ENCODE measurements at places on chromosomes 3 and 15. TPM values are rescaled to one million over a fixed set of nuclear protein-coding genes. Genes with fewer than 3 reads are reported as not detected.

SERINC4 gene
- not detected for total RNA-seq

CFAP100 gene
- total RNA-seq = not detected

PLCH1 gene
- 0.50 TPM for total RNA-seq

DTWD1 gene
- total RNA-seq = 21.8 TPM

C3orf20 gene
- not detected for total RNA-seq

PRRT3 gene
- 0.35 TPM for total RNA-seq

EFCC1 gene
- total RNA-seq = 3.0 TPM

CTXN2 gene
- total RNA-seq = not detected

CCR4 gene
- total RNA-seq = not detected

- no peak for DNase-seq
Measured at GRCh38 chr15:27232876-27233275, 261.9 kb downstream of the GABRG3 start.

DNA sequence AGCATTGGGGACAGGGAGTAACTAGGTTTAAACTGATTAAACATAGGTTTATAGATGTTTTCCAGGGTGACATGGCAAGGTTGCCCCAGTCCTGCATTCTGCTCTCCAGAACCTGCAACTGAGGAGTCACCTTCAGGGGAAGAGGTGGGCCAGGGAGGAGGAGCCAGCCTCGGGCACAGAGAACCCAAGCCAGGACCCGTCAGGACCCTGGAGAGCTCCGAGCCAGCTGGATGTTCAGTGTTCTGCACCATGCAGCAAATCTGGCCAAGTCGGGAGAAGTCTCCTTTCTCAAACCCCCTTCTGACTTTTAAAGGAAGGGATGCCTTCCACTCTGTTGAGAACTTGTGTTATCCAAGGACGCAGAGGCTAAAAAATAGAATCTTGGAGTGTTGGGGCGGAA is 62.1 kb upstream of the SLC6A11 start:
- peak; percentile 75 for DNase-seq

DNA sequence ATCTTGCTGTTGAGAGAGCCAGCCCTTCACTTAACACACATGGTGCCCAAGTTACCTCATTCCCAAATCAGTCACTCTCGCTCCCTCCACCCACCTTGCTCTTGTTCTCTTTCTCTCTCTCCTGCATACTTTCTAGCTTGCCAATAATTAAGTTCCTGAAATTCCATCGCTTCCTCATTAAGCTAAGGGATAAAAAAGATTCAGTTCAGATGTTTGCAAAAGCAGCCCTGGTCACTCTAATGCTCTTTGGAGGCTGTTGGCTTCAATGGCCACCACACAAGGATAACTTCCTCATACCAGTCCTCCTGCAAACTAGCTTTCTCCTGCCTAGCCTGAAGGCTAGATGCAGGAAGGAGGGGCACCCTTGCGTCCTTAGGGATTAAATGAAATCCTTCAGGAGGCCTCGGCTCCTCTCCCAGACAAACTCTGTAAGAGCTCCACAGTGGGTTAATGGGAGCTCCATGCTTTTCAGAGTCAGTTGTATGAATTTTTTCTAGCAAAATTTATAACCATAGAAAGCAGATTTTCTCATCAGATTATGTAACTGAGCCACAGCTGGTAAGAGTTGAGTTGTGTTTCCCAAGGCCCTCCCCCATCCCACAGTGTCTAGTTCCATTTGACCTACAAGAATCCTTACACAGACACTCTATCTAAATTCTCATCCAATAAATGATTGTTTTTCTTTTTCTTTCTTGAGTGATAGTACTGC is 176.6 kb upstream of the TRIM42 start:
- DNase-seq = no peak

DNA sequence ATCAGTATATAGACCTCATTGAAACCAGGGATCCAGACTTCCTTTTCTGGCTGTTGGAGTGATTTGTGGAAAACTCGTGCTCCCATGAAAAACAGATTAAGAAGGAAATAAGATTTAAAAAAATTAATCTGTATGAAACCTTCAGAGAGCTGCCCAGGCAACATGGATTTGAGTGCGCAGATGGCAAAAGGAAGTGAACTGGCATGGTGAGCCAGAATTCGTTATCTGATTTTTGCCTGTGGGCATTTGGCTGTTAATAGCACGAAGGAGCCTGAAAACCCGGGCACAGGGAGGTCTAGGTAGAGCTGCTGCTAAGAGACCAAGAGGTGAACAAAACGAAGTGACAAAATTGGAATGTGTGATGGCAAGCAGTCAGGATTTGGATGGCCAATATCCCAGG is 19.1 kb upstream of the SPINK8 start:
- no peak for DNase-seq

GRCh38 chr15:29593111-29593510 is 229.2 kb downstream of the TJP1 start:
- no peak for DNase-seq

- no peak for DNase-seq
Measured at GRCh38 chr15:88619796-88620195, 1.3 kb upstream of the AEN start.

- no peak for DNase-seq
Measured at GRCh38 chr15:31077941-31078340, 23.6 kb downstream of the TRPM1 start.

DNA sequence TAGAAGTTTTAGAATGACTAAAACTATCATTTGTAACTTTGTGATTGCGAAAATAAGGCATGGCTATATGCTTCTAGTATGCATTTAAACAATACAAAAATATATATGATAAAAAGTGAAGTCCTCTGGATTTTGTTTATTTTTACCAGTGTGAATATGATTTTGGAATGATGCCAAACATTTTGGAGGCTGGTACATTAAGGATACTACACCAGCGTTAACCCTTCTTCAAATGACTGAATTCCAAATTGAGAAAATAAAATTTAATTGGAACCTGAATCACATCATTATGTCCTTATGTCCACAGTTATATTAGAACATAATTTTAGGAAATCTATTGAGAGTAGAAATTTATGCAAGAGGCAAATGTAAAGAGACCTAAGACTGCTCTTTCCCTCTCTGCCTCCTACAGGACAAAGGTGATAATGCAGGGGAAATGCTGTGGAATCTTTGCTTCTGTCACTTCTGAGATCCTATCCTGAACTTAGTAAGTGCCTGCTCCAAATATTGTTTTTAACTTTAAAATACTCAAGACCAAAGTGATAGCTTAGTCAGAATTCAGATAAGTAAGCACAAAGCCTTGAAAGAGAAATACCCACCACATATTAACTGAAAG is 121.1 kb upstream of the NANOGP8 start:
- no peak for DNase-seq

GRCh38 chr3:24363242-24363641 is 131.4 kb downstream of the THRB start:
- DNase-seq = no peak

DNA sequence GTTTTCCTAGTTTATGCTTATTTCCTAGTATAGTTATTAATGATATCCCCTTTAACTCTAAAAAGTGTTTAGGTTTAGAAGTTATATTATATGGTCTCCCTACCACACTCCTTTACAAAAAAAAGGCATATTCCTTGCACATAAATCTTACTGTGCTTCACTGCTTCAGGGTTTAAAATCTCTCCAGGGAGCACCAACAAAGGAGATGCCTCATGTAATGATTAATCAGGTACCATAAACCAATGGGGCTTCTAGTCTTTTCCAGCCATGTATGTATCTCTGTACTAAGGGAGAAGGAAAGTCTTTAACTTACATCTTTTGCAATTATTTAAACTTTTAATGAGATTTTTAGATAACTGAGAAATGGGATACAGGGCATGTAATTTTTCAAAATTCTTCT is 91.5 kb upstream of the RBMS3 start:
- no peak for DNase-seq

DNA sequence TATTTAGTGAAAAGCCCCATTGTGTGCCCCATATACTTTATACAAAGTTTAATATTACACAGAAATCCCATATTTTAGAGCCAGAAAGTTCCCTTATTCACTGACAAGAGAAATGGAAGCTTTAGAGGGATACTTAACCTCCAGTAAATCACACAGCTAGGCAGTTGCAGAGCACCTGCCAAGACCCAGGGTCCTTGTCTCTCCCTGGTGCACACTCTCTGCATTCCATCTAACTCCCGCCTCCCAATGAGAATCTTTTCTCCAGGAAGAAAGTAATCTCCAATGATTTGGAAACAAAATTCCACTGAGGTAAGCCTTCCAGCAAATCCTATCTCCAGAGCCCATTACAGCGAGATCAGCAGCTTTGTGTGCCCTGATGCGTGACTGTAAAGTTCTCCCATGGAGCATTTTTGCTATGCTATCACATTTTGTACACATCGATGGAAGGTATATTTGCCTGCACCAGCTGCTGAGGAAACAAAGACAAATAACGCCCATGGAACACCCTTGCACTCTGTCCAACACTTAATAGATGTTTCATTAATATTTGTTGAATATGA is 41.4 kb downstream of the ULK4 start:
- DNase-seq = no peak

- DNase-seq = no peak
Measured at GRCh38 chr3:149468504-149469212, 5.8 kb upstream of the TM4SF4 start.

DNA sequence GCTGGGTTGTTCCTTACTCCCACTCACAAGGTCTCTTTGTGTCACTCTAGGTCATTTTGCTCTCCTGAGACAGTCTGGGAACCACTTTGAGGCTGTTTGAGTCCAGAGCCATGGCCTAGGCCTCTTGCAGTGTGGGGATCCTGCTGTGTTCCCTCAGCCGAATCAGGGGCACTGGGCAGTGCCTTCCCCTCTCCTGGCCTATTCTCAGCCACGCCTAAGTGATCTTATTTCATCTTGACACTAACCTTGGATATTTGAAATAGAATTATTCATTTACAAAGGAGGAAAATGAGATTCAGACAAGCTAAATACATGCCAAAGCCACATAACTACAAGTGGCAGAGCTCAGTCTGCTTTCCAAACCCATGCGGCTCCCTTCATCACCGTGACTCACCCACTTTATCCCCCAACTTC is 557.2 kb upstream of the TBL1XR1 start:
- DNase-seq = no peak

DNA sequence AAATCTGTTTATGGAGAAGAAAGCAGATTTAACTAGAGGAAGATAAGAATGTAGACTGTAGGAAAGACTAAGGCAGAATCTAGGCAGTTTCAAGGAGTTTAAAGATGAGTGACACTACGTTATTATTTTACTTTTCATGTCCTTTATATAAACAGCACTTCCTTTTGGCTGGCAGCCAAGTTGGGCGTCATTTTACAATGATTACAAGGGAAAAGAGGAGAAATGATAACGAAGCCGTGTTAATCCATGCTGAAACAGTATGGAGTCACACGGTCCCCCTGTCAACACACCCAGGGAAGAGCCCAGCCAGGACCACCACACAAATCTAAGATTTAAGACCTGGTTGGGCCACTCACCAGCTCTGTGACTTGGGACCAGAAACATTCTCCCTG is 83.7 kb upstream of the NEO1 start:
- peak; percentile 35 for DNase-seq

DNA sequence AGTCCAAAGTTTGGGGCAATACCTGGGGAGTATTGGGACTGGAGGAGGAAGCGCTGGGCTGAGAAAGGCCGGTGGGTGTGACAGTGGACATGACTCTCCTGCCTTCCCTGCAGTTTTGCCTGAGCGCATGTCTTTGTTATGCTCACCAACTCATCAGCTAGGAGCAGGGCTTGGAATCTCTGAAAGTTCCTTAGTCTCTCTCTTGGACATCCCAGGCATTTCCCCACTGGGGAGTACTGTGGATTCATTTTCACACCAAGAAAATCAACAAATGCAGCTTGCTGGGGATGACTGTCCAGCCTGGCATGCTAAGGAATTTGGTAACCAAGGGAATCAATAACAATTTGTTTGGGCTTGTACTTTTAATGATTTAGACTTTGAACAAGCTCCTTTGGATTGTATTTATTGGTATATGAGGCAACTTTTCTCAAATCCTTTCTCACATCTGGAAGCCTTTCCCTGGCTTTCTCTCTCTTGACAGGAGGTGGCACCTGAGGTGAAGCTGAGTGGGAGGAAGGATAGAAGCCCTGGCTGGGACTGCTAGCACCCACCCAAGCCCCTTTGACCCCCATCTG is 48.5 kb upstream of the CHST2 start:
- no peak for DNase-seq

DNA sequence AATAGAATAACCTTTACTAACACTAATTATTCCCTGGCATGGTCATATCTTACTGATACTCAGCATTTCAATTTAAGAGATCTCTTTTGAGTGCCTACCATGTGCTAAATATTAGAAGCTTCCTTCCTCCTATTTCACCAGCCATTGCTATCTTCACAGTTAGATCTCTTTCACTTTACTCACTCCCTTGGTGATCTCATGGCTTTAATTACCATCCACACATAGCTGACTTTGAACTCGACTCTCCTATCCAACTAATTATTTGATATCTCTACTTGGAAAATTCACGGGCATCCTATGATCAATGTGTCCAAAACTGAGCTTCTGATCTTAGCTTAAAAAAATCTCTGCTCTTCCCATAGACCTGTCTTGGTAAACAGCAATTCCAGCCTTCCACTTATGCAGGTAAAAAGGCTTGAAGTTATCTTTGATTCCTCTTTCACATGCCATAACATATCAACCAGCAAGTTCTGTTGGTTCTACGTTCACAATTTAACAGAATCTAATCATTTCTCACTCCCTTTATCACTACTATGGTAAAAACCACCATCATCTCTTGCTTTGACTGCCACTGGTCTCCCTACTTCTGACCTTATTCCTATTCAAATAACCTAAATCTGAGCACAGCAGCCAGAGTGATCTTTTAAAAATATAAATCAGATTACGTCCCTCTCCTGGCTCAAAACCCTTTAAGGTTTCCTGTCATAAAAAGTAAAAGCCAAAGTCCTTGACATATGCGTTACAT is 41.8 kb downstream of the HLTF start:
- DNase-seq = no peak

GRCh38 chr3:156300371-156300770 is 180.0 kb downstream of the KCNAB1 start:
- DNase-seq = no peak

GRCh38 chr15:31372635-31373091 is 46.0 kb downstream of the KLF13 start:
- peak; percentile 92 for DNase-seq

- DNase-seq = peak; percentile 29
Measured at GRCh38 chr3:52521881-52522650, 11.6 kb downstream of the NT5DC2 start.

- no peak for DNase-seq
Measured at GRCh38 chr3:194561306-194561974, 71.8 kb downstream of the TMEM44 start.

- DNase-seq = no peak
Measured at GRCh38 chr3:3355442-3355841, 176.0 kb upstream of the CRBN start.

DNA sequence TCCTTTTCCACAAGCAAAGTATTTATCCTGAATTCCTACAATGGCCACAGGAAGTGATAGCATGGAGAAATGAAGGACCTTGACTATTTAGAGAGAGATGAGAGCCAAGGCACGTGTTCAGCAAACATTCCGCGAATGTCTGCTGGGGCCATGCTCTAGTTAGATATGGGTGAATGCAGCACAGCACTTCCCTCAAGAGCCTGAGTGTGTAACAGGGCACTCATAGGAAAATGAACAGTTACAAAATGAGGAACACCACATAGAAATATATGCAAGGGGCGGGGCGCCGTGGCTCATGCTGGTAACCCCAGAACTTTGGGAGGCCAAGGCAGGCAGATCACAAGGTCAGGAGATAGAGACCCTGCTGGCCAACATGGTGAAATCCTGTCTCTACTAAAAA is 406.9 kb downstream of the NR2F2 start:
- no peak for DNase-seq

GRCh38 chr15:77643764-77644163 is 11.1 kb upstream of the LINGO1 start:
- no peak for DNase-seq

- no peak for DNase-seq
Measured at GRCh38 chr15:80072285-80072994, 13.0 kb downstream of the ZFAND6 start.

GRCh38 chr3:146313031-146313745 is 62.3 kb upstream of the PLSCR4 start:
- no peak for DNase-seq

Data from left ventricle myocardium superior (tissue), 1 donor.